ENCODE measurements at places on chromosomes 11 and 22. TPM values are rescaled to one million over a fixed set of nuclear protein-coding genes. Genes with fewer than 3 reads are reported as not detected.

DNA sequence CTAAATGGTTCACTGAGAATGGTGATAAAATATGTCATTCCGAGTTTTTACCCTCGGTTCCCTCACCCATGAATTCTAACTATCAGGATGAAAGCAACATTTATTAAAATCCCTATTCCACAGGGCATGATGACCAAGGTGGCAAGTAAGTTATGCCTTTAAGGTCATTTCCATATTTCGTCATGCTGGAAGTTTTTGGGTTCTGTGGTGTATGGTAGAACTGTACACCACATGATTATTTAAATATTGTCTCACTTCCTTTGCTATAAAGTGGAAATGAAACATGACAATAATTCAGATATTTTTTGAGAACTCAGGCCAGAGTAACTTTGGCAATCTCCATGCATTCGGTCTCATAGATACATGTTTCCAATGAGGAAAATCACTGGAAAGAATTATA is 68.5 kb upstream of the CARD18 start:
- peaks cover 7% of the 10 kb centered on the region for H3K4me1 ChIP-seq
- H3K4me3 ChIP-seq: no peak overlapping the region
- no peak overlapping the region for H3K27ac ChIP-seq
- H3K36me3 ChIP-seq: no peaks in the 10 kb centered on the region

GRCh38 chr11:114166362-114166761 is 106.9 kb downstream of the ZBTB16 start:
- DNase-seq: no peak
- peaks cover 4% of the 10 kb centered on the region for H3K27me3 ChIP-seq
- no peaks in the 10 kb centered on the region for H3K36me3 ChIP-seq
- peaks cover 50% of the 10 kb centered on the region for H3K4me1 ChIP-seq
- peak overlapping the region; percentile 67 for H3K27ac ChIP-seq
- no peak overlapping the region for H3K4me3 ChIP-seq

GRCh38 chr11:73252577-73253191 is 19.5 kb upstream of the P2RY6 start:
- no peaks in the 10 kb centered on the region for H3K4me1 ChIP-seq
- peaks cover 2% of the 10 kb centered on the region for H3K27me3 ChIP-seq
- no peak for DNase-seq
- no peak overlapping the region for H3K27ac ChIP-seq
- no peaks in the 10 kb centered on the region for H3K36me3 ChIP-seq
- H3K4me3 ChIP-seq: no peak overlapping the region

DNA sequence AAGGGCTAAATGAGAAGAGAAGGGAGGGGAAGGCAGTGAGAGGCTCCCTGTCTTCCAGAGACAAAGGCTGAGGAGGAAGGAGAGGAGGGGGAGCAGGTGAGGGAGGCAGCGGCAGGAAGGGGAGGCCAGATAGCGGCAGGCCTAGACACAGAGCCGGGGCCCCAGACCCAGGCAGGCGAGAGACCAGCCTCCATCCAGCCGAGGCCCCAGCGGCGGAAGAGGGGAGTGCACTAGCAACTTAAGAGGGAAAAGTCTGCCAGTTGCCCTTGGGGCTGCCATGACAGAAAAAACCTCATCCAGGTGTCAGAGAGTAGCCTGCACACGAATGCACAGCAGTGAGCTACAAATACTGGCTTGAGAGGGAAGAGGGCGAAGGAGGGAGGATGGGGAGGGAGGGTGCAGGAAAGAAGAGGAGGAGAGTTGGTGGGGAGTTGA is 46.7 kb downstream of the IGLL1 start:
- no peak for DNase-seq
- peaks cover 19% of the 10 kb centered on the region for H3K27me3 ChIP-seq
- no peak overlapping the region for H3K27ac ChIP-seq
- no peaks in the 10 kb centered on the region for H3K4me1 ChIP-seq
- H3K4me3 ChIP-seq: no peak overlapping the region

GRCh38 chr11:80414181-80415165 is 973.6 kb upstream of the TENM4 start:
- no peaks in the 10 kb centered on the region for H3K36me3 ChIP-seq
- no peak for DNase-seq
- no peaks in the 10 kb centered on the region for H3K27me3 ChIP-seq

DNA sequence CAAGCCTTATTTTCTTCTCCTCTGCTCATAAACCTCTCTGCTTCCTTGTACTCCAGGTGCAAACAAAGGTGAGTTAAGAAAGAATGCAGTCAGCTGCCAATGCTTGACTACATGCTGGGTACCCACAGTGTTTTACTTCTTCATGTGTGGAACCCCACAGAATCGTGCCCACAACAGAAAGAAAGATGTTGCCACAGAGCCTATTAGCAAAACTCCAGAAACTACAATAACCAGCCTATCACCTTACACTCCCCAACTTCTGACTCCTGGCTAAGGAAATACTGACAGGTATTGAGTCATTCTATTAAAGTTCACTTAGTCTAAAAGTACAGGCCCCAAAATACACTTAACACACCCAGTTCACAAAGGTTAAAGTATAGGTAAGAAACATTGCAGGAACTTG is 56.9 kb upstream of the CCDC89 start:
- peaks cover 57% of the 10 kb centered on the region for H3K36me3 ChIP-seq
- no peak overlapping the region for H3K4me3 ChIP-seq
- peaks cover 66% of the 10 kb centered on the region for H3K4me1 ChIP-seq
- H3K27ac ChIP-seq: peak overlapping the region; percentile 35
- peaks cover 3% of the 10 kb centered on the region for H3K27me3 ChIP-seq

DNA sequence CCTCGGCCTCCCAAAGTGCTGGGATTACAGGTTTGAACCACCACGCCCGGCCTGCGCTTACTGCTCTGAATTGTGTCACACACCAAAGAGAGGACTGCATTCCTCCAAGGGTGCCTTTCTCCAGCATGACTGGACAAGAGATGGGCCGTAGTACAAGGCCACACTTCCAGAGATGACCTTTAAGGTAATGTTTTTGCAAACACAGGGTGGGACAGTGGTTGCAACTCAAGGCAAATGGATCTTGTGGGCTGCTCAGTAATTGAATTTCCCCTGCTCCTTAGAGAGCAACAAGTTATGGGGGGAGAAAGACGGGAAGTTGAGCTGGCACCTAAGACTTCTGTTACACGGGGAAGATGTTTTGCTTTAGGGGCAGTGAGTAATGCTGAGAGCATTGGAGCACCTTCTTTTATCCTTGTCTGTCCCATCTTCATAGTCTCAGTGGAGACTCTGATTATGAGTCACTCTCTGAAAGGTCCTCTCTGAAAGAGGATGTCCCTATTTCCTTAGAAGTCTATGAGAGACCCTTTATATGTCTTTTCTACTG is 66.3 kb downstream of the C11orf91 start:
- no peak for DNase-seq
- H3K27ac ChIP-seq: no peak overlapping the region
- H3K36me3 ChIP-seq: no peaks in the 10 kb centered on the region

- DNase-seq: no peak
- no peak overlapping the region for H3K4me3 ChIP-seq
- H3K36me3 ChIP-seq: peaks cover 7% of the 10 kb centered on the region
- H3K4me1 ChIP-seq: no peaks in the 10 kb centered on the region
- H3K27ac ChIP-seq: no peak overlapping the region
- no peaks in the 10 kb centered on the region for H3K27me3 ChIP-seq
Observed at GRCh38 chr22:49909476-49910205, 8.6 kb downstream of the ALG12 start.

DNA sequence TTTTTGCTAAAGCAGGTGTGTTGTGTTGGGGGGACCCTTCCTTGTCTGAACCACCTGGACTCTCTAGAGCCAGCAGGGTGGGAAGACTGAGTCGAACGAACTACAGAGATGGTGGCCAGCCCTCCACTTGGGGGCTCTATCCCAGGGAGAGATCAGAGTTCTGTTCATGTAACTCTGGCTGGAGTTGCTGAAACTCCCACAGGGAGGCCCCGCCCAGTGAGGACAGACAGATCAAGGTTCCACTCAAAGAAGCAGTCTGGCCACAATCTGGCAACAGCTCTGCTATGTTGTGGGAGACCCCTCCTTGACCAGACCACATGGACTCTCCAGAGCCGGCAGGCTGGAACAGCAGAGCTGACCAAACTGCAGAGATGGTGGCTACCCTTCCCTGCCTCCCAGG is 20.2 kb upstream of the OR5AK2 start:
- H3K4me1 ChIP-seq: no peaks in the 10 kb centered on the region
- H3K36me3 ChIP-seq: no peaks in the 10 kb centered on the region
- DNase-seq: no peak
- H3K27ac ChIP-seq: no peak overlapping the region

DNA sequence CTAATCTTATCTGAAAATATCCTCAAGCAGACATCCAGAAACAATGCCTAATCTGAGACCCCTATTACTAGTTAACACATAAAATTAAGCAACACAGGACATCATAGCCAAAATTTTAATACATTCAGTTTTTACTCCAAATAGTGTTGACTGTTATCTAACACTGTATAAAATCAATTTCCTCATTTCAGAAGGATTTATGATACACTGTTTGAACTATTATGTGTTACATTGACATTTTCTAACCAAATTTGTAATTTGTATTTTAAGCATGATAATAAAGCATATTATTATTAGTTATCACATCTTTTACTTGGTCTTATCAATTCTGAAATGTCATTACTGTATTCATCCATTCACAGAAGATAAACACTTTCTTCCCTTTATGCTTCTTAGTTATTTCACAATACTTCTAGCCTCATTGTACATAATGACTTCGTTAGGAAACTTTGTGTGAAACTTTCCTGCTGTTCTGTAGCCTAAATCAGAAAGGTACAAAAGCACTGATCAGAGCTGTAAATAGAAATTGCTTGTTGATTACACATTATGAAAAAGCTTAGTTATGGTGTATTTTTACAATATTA is 1248.9 kb downstream of the JRKL start:
- no peaks in the 10 kb centered on the region for H3K36me3 ChIP-seq
- no peak overlapping the region for H3K27ac ChIP-seq
- no peaks in the 10 kb centered on the region for H3K27me3 ChIP-seq
- H3K4me1 ChIP-seq: no peaks in the 10 kb centered on the region
- H3K4me3 ChIP-seq: no peak overlapping the region
- no peak for DNase-seq

- H3K27me3 ChIP-seq: no peaks in the 10 kb centered on the region
- no peaks in the 10 kb centered on the region for H3K4me1 ChIP-seq
- no peaks in the 10 kb centered on the region for H3K36me3 ChIP-seq
- DNase-seq: no peak
- no peak overlapping the region for H3K4me3 ChIP-seq
Observed at GRCh38 chr11:26018336-26018735, 313.6 kb upstream of the ANO3 start.

DNA sequence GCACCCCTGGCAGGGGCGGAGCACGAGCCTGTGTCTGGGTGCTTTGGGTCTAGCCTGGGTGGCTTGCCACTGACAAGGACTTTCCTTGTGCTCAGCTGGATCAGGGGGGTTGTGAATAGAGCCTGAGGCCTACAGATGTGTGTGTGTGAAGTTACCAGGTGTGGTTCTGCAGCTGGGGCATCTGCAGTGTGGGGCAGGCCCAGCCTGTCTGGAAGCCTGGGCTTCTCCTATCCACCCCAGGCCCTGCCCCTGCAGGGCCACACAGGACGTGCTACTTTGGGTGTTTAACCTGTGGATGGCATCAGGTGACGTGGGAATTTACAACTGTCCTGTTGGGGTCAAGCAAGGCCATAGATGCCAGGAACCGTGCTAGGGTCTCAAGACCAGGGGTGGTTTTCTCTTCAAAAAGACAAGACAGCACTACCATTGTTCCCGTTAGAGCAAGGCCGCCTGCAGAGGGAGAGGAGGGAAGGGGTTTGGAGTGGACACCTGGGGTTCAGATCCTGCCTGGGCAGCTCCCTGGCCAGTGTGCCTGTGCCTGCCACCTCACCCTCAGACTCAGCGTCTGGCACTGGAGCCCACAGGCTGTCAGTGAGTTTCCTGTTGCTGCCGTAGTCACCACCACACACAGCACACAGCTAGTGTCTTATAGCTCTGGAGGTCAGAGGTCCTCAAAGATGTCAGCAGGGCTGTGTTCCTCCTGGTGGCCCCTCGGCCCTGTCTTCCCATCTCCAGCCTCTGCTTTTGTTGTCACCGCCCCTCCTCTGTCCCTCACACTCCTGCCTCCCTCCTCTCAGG is 31.6 kb downstream of the CTTN start:
- H3K4me3 ChIP-seq: no peak overlapping the region
- H3K36me3 ChIP-seq: no peaks in the 10 kb centered on the region
- no peaks in the 10 kb centered on the region for H3K27me3 ChIP-seq
- no peak for DNase-seq
- H3K27ac ChIP-seq: no peak overlapping the region

DNA sequence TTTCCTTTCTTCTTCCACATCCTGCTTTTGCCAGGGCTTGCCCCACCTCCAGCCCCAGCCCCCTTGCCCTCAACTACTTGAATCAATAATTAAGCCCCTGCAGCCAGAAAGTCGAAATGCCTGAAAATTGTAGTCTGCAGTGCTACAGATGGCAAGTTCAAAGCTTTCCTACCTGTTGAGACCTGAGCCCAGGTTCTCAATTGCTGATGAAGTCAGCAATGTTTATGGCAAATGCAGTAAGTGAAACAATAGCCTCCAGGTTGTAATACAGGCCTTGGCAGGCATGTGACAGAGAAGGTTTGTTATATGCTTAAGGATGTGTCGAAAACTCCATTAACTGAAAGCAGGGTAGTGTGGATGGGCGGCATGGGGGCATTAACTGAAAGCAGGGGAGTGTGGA is 181.1 kb upstream of the SESN3 start:
- no peak overlapping the region for H3K4me3 ChIP-seq
- H3K36me3 ChIP-seq: no peaks in the 10 kb centered on the region
- peaks cover 5% of the 10 kb centered on the region for H3K4me1 ChIP-seq
- no peak overlapping the region for H3K27ac ChIP-seq
- H3K27me3 ChIP-seq: no peaks in the 10 kb centered on the region
- DNase-seq: no peak

- no peaks in the 10 kb centered on the region for H3K27me3 ChIP-seq
- no peak overlapping the region for H3K27ac ChIP-seq
- no peaks in the 10 kb centered on the region for H3K4me1 ChIP-seq
- no peaks in the 10 kb centered on the region for H3K36me3 ChIP-seq
Observed at GRCh38 chr11:103234974-103235373, 125.7 kb downstream of the DYNC2H1 start.

GRCh38 chr11:64447831-64448598 is 89.1 kb downstream of the RPS6KA4 start:
- no peaks in the 10 kb centered on the region for H3K36me3 ChIP-seq
- H3K4me3 ChIP-seq: peak overlapping the region; percentile 19
- peaks cover 23% of the 10 kb centered on the region for H3K27me3 ChIP-seq
- no peak for DNase-seq
- no peak overlapping the region for H3K27ac ChIP-seq

The SLC22A6 gene
- not detected for total RNA-seq

The WNT7B gene
- not detected for total RNA-seq

The MISFA gene
- total RNA-seq: 5.1 TPM

The IGLL1 gene
- total RNA-seq: not detected

The LRRC56 gene
- total RNA-seq: 2.2 TPM

The CRYAB gene
- not detected for total RNA-seq

The OR2AG1 gene
- not detected for total RNA-seq

The AQP11 gene
- 0.18 TPM for total RNA-seq

The APOL3 gene
- total RNA-seq: 52.4 TPM

The PRR33 gene
- not detected for total RNA-seq

The ATG13 gene
- 73.8 TPM for total RNA-seq

The SLC6A5 gene
- total RNA-seq: not detected

All from activated T-helper 1 cell treated with anti-CD3 and anti-CD28 coated beads, Interleukin-12 subunit alpha, Interleukin-12 subunit beta, Interleukin-2, Interleukin-4 antibody, amounts not matched to agents 30 ng/mL and 10 ng/mL and 1 ng/mL, durations not matched to agents 14 hours and 24 hours and 36 hours (primary cell).